ENCODE measurements at places on chromosomes 2 and 18. TPM values are rescaled to one million over a fixed set of nuclear protein-coding genes. Genes with fewer than 3 reads are reported as not detected.

MARCHF4 gene
- 1.5 TPM for total RNA-seq

FOXD4L1 gene
- total RNA-seq = 0.17 TPM

GPR55 gene
- not detected for total RNA-seq

HOXD13 gene
- total RNA-seq = under 0.01 TPM

KCNE4 gene
- 1.2 TPM for total RNA-seq

ZSWIM2 gene
- not detected for total RNA-seq

DNA sequence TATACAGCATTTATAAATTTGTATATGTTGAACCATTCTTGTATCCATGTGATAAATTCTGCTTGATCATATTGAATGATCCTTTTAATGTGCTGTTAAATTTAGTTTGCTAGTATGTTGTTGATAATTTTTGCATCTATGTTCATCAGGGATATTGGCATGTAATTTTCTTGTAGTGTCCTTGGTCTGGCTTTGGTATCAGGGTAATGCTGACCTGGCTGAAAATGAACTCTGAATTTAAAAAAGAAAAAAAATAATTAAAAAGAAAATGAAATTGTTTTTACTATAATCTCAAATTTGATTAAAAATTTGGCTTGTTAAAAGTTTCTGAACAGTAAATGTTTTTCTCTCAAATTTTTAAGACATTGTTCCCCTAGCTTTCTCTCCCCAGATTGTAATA is 46.3 kb downstream of the RAD51AP2 start:
- DNase-seq = no peak

GRCh38 chr2:12612671-12613070 is 104.1 kb upstream of the TRIB2 start:
- DNase-seq = no peak

DNA sequence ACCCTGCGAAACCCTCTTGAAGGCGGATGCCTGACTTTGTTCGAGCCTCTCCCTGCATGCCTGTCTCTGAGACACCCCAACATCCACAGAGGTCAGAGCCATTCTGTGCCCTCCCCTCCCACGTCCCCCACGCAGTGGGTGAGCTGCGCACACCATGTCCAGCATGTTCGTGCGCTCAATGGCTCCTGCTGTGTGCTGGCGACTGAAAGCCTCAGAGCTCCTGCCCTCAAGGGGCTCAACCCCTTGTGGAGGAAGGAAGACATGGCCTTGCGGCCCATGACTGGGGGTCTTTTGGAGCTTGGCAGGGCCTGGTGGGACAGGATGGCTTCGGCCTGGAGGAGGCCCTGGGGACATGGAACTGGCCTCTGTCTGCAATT is 45.7 kb downstream of the ANKMY1 start:
- no peak for DNase-seq

- DNase-seq = peak; percentile 93
These were observed 30.9 kb downstream of the MBP start for GRCh38 chr18:77101410-77102258.

GRCh38 chr2:181972431-181973170 is 13.1 kb upstream of the PPP1R1C start:
- DNase-seq = no peak

- DNase-seq = no peak
These were observed 117.2 kb downstream of the SPIRE1 start for GRCh38 chr18:12540751-12541150.

- DNase-seq = no peak
These were observed 21.3 kb upstream of the SP140L start for GRCh38 chr2:230305416-230306275.

DNA sequence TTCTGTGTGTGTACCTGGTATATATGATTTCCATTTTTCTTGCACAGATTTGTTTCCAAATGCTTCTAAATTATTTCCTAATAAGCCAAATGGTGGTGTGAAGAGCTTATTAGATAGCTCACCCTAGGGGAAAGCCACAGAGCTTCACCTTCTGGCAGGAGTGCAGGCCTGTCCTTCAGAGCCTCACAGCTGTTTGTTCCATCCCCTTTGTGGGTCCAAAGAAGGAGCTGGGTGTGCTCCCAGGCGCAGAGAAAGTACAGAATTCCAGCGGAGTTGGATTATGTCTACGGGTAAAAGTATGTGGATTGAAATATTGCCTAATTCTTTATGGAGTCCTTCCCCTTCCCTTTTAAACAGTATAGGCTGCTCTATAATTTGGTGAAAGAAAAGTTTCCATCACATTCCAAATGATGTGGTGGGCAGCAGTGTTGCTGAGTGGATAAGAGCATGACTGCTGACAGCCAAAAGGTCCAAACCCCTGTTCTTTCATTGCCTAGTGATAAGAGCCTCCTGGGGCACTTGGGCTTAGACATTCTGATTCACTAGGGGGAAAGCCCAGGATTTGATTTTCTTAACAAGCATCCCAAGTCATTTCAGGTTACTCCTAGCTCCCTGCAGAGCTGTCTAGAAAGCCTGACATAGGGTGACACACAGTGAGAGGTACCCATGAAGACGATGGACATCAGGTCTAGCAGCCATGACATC is 86.6 kb downstream of the WDSUB1 start:
- DNase-seq = no peak

GRCh38 chr18:76232779-76233178 is 262.3 kb downstream of the ZNF516 start:
- DNase-seq = no peak

GRCh38 chr2:42638080-42638784 is 69.8 kb downstream of the MTA3 start:
- DNase-seq = no peak

- no peak for DNase-seq
These were observed 435.1 kb upstream of the MEIS1 start for GRCh38 chr2:65999796-66000195.

DNA sequence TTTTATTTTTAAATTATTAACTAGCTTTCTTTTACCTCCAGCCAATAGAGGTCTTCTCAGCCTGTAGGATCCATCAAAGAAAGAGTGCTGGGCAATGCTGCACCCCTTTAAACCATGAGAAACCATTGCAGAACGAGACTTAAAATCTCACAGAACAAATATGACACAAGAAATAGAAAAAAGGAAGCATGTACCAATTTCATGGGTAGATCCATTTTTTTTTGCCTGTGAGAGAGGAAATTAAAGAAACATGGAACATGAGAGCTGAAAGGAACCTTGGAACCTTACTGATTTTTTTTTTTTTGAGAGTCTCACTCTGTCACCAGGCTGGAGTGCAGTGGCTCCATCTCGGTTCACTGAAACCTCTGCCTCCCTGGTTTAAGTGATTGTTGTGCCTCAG is 14.0 kb downstream of the HRH4 start:
- DNase-seq = no peak

Data from dermis blood vessel endothelial cell (primary cell).